ENCODE measurements at places on chromosomes 7 and 10. TPM values are rescaled to one million over a fixed set of nuclear protein-coding genes. Genes with fewer than 3 reads are reported as not detected.

The RNF133 gene
- total RNA-seq = not detected

The SPAM1 gene
- total RNA-seq = not detected

The NEBL gene
- total RNA-seq = not detected

The JAKMIP3 gene
- total RNA-seq = 1.2 TPM

The TMEM176A gene
- total RNA-seq = 1.8 TPM

The PDZD8 gene
- total RNA-seq = 12.6 TPM

The ATRNL1 gene
- total RNA-seq = 1.0 TPM

The C10orf105 gene
- total RNA-seq = 0.63 TPM

The CYP2C9 gene
- not detected for total RNA-seq

The LAMB4 gene
- total RNA-seq = not detected

The IDI2 gene
- not detected for total RNA-seq

DNA sequence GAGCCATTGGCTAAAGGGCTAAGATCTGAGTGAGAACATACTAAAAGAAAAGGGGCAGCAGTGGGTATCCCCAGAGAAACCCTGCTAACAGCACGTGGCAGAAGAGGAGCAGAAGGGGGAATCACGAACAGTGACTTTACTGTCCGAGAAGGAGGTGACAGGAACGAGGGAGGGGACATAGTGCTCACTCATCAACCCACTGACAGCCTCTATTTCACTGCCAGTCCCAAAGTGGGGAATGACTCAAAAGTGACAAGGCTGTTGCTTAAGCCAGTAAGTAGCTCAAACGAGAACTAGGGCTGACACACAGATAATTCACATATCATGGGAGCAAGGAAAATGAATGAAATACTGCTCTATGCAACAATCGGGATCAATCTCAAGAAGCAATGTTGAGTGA is 92.7 kb downstream of the RSU1 start:
- H3K27me3 ChIP-seq = no peaks in the 10 kb centered on the region
- H3K4me3 ChIP-seq = no peak overlapping the region
- no peak for DNase-seq
- no peaks in the 10 kb centered on the region for H3K36me3 ChIP-seq

GRCh38 chr10:104447906-104448305 is 94.3 kb downstream of the CFAP58 start:
- no peak for DNase-seq
- no peaks in the 10 kb centered on the region for H3K36me3 ChIP-seq
- no peaks in the 10 kb centered on the region for H3K4me1 ChIP-seq
- no peak overlapping the region for H3K4me3 ChIP-seq

DNA sequence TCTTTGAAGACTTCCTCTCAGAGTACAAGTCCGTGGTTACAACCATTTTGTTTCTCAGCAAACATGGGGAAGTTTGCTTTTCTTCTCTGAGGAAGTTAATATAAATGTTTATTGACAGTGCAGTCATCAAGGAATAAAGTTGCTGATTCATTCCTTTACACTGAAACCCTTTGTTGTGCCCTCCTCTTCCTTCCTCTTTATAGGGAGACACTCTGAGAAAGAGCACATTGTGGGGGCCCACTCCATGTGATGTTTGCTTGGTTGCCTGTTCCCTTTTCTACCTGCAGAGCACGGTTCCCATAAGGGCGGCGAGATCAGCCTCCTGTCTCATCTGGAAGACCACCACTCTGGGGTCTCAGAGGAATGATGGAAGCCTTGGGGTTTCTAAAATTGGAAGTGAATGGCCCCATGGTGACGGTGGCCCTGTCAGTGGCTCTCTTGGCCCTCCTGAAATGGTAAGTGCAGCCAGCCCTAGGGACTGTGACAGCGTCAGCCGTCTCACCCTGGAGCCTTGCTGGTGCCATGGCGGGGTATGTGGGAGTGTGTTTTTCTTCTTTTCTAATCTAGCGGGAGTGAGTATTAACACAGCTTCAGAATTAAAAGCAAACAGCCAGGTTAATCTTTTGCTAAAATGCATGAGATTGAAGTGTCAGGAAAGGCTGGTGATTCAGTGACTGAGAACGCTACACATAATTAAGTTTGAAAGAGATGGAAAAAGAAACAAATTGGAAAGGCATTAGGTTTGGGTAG is at the start of gene TBXAS1:
Gene TBXAS1 (plus strand): TSS at position 240 of the 750 bp plus-strand sequence. CDS start 127 bp downstream, at position 367.
- no peaks in the 10 kb centered on the region for H3K27me3 ChIP-seq
- no peaks in the 10 kb centered on the region for H3K4me1 ChIP-seq
- H3K27ac ChIP-seq = no peak within 1 kb of the TSS
- no peaks in the 10 kb centered on the region for H3K36me3 ChIP-seq
- peak; percentile 6 for DNase-seq

GRCh38 chr7:90192876-90193750 is 18.4 kb upstream of the STEAP2 start:
- DNase-seq = no peak
- H3K27me3 ChIP-seq = no peaks in the 10 kb centered on the region
- no peak overlapping the region for H3K4me3 ChIP-seq
- H3K36me3 ChIP-seq = no peaks in the 10 kb centered on the region

- H3K27me3 ChIP-seq = no peaks in the 10 kb centered on the region
- no peaks in the 10 kb centered on the region for H3K4me1 ChIP-seq
- no peak for DNase-seq
- H3K4me3 ChIP-seq = no peak overlapping the region
- no peak overlapping the region for H3K27ac ChIP-seq
- no peaks in the 10 kb centered on the region for H3K36me3 ChIP-seq
Observed at GRCh38 chr10:25175527-25176420, 973 bp downstream of the GPR158 start.

- no peak overlapping the region for H3K4me3 ChIP-seq
- H3K27me3 ChIP-seq = no peaks in the 10 kb centered on the region
- no peaks in the 10 kb centered on the region for H3K36me3 ChIP-seq
- no peak for DNase-seq
Observed at GRCh38 chr7:28315565-28316410, 96.5 kb upstream of the CREB5 start.

DNA sequence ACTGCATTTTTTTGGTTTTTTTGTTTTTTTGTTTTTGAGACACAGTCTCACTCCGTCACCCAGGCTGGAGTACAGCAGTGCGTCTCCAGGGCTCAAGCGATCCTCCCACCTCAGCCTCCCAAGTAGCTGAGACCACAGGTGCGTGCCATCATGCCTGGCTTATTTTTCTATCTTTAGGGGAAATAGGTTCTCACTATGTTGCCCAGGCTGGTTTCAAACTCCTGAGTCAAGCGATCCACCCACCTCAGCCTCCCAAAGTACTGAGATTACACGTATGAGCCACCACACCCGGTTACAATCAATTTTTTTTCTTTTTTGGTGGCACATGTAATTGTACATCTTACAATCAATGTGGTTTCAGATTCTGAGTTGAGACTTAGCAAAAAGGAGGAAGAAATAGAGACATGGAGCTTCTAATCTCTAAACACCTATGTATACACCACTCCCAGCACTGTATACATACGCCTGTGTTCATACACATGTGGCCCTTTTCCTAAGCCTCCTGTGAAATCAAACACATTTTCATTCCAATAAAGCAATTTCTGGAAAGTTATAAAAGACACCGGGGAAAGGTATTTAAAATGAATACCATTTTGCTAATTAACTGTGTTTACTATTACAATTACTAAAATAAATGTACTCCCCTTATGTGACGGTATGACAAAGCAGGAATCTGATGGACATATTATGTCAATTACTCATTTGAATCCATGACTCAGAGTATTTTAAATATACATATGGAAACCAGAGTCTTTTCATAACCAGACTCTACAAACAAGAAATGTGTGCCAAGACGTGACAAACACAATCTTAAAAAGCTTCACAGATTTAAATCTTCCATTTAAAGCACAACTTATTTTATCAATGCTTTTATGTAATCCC is 40.9 kb downstream of the SMURF1 start:
- H3K27me3 ChIP-seq = no peaks in the 10 kb centered on the region
- H3K36me3 ChIP-seq = no peaks in the 10 kb centered on the region
- no peak for DNase-seq
- H3K4me3 ChIP-seq = no peak overlapping the region

- peak overlapping the region; percentile 65 for H3K27ac ChIP-seq
- no peaks in the 10 kb centered on the region for H3K27me3 ChIP-seq
- no peaks in the 10 kb centered on the region for H3K36me3 ChIP-seq
- H3K4me3 ChIP-seq = peak overlapping the region; percentile 63
- DNase-seq = peak; percentile 73
Observed at GRCh38 chr10:3668276-3668965, 116.6 kb downstream of the KLF6 start.

DNA sequence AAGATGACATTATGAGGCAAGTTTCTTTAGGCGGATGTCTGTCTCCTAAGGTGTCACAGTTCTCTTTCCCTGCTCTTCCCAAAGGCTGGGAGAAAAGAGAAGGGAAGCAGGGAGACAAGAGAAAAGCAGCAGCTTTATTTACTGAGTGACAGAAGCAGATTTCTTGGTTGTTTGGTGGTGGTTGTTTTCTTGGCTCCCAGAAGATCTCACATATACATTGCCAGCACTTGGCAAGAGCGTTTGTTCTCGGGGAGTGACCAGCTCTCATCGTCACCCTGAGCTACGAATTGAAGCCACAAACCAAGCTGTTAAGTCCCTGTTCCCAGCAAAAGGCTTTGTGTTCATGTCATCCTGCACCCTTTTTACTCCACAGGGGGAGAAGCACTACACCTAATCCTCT is 11.4 kb downstream of the CDHR3 start:
- no peaks in the 10 kb centered on the region for H3K36me3 ChIP-seq
- no peak overlapping the region for H3K27ac ChIP-seq
- H3K4me1 ChIP-seq = no peaks in the 10 kb centered on the region
- H3K4me3 ChIP-seq = no peak overlapping the region
- H3K27me3 ChIP-seq = no peaks in the 10 kb centered on the region

Measured in naive thymus-derived CD4-positive, alpha-beta T cell (primary cell).